ENCODE measurements at places on chromosomes 11 and 22.

DNA sequence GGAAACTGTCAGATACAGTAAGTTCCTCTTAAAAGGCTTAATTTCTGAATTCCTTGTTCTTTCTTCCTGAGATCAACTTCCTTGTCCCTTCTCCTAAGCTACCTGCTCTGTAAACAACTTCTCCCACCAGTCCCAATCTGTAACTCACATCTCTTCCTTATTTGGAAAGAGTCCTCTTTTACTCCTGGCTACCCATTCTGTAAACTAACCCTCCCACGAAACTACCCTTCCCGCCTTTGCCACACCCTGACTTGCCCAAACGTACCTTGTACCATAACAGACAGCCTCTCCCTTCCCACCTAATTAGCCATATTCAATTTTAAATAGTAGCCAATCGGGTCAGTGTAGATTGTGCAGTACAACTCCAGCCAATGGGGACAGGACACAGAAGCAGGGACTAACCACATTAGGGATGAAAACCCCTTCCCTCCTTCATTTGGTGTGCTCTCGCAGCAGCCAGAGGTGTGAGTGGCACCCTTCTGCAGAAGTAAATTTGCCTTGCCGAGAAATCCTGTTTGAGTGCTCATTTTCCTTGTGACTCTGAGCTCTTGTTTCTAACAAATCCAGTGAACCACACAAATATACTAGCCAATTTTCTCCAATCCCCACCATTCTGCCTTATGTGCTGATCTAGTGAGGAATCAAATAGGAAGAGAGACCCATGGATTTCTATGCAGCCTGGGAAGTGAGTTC lies 49.5 kb downstream of the ZNF280B start:
- no peak overlapping the region for H3K27ac ChIP-seq
- H3K36me3 ChIP-seq: peaks cover 17% of the 10 kb centered on the region
- no peak overlapping the region for H3K4me3 ChIP-seq
- ATAC-seq: no peak

DNA sequence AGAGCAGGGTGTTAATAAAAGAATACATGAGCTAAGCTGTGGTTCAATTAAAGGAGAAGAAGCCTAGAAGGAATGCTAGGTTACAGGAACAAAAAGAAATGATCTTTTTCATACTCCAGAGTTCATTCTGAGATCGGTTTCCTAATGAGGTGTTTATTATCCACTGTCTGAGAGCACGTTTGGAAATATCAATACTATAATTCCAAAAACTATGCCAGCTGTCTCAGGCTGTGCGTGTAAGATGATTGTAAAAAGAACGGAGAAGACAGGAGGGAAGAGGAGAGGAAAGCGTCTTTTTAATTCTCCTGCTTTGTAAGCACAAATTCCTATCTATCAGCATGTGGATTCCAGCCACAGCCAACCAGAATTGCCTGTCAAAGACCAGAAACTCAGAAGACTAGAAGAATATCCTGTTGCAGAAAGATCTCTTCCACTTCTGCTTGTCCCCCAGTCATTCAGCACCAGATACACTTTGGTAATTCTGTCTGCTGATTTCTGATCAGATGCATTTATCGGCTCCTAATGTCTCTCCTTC lies 25.7 kb downstream of the APOL5 start:
- peaks cover 96% of the 10 kb centered on the region for H3K27me3 ChIP-seq
- H3K4me3 ChIP-seq: no peak overlapping the region
- H3K4me1 ChIP-seq: no peaks in the 10 kb centered on the region
- H3K27ac ChIP-seq: no peak overlapping the region
- no peak for ATAC-seq

GRCh38 chr11:82732348-82732733 lies 1.3 kb downstream of the FAM181B start:
- no peak overlapping the region for H3K27ac ChIP-seq
- no peaks in the 10 kb centered on the region for H3K4me1 ChIP-seq
- H3K36me3 ChIP-seq: no peaks in the 10 kb centered on the region
- H3K4me3 ChIP-seq: peak overlapping the region; percentile 8
- ATAC-seq: no peak

- H3K4me1 ChIP-seq: peaks cover 30% of the 10 kb centered on the region
- H3K36me3 ChIP-seq: no peaks in the 10 kb centered on the region
- peak; percentile 67 for ATAC-seq
- H3K4me3 ChIP-seq: peak overlapping the region; percentile 81
- peak overlapping the region; percentile 89 for H3K27ac ChIP-seq
Observed at GRCh38 chr22:46070803-46071450, 79.4 kb upstream of the PPARA start.

DNA sequence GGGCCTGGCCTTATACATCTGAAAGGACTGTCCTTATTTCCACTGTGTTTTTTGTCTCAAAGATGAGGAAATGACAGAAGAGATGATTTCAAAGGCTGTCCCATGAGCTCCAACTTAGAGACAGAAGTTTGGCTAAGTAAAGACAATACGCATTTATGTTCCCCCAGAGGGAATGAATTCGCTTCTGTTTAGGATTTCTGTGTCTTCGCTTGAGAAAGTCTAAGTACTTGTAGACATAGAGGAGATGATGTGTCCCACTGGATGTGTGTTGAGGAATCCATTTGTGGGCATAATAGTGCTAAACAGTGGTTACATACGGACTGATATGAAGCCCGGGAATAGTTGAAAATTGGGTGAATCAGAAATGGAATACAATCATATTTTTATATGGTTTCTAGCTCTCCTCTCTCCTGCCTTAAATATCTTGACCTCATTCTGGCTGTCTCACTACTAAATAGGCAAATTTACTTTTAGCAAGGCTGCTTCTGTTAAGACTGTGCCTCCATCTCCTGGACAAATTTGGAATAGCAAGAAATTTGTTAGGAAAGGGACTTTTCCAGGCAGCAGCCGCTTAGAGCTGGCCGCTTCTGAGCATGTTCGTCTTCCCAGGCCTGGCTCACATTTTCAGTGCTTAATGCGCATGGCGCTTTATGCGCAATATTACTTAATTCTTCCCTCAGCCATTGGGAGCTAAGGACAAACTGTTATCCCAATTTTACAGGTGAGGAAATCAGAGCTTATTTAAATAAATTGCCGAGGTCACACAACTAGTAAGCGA lies 1.9 kb upstream of the PEX26 start:
- no peak overlapping the region for H3K4me3 ChIP-seq
- H3K36me3 ChIP-seq: peaks cover 21% of the 10 kb centered on the region
- peaks cover 58% of the 10 kb centered on the region for H3K4me1 ChIP-seq

GRCh38 chr11:69984457-69985261 lies 93.5 kb upstream of the ANO1 start:
- no peaks in the 10 kb centered on the region for H3K4me1 ChIP-seq
- no peak overlapping the region for H3K4me3 ChIP-seq
- peaks cover 81% of the 10 kb centered on the region for H3K27me3 ChIP-seq
- no peak overlapping the region for H3K27ac ChIP-seq
- H3K36me3 ChIP-seq: no peaks in the 10 kb centered on the region

DNA sequence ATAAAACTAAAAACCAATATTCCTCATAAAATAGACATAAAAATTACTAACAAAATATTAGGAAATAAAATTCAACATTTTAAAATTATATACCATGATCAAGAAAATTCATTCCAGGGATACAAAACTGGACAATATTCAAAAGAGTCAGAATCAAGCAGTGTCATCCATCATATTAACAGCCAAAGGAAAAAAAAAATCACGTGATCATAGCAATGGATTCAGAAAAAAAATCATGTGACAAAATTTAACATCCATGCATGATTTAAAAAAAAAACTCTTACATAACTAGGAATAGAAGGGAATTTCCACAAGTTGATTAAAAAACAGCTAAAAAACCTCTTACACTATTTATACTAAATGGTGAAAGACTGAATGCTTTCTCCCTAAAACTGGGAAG lies 95.3 kb upstream of the USP47 start:
- H3K27me3 ChIP-seq: peaks cover 48% of the 10 kb centered on the region
- ATAC-seq: no peak
- H3K36me3 ChIP-seq: no peaks in the 10 kb centered on the region
- no peak overlapping the region for H3K27ac ChIP-seq
- H3K4me3 ChIP-seq: no peak overlapping the region

DNA sequence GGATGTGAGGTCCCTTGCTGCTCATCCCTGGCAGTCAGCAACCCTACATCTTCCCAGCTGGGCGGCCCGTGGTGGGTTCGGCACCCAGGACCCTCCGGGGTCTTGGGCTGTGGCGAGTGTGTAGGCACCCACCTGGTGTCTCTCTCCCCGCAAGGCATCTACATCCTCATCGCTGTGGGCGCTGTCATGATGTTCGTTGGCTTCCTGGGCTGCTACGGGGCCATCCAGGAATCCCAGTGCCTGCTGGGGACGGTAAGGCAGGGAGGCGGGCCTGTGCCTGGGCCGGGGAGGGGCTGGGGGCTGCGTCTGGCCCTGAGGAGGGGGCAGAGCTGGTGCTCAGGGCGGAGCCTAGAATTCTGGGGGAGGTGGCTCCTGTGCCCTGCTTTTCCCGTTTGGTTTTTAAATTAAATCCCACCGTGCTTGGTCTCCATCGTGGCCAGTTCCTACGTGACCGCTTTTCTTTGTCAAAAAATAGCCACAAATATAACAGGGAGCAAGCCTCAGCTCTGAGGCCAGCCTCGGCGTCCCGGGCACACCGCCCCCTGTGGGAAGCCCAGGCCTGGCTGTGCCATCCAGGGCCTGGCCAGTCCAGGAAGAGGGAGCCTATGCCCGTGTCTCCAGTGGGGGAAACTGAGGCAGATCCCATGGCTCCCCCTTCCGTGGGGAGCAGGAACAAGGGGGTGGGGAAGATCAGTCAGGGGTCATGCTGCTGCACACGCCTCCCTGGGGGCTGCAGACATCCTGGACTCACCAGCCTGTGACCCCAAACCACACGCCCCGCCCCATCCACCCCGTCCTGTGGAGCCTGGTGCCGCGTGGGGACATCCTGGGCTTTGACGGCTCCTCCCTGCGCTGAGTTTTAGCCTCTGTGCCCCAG lies 6.4 kb upstream of the TSSC4 start:
- H3K36me3 ChIP-seq: peaks cover 24% of the 10 kb centered on the region
- H3K4me3 ChIP-seq: peak overlapping the region; percentile 42
- ATAC-seq: peak; percentile 81
- no peaks in the 10 kb centered on the region for H3K27me3 ChIP-seq

GRCh38 chr22:39556970-39557841 lies 13.3 kb upstream of the CACNA1I start:
- no peak for ATAC-seq
- peaks cover 6% of the 10 kb centered on the region for H3K4me1 ChIP-seq
- H3K27ac ChIP-seq: no peak overlapping the region
- no peaks in the 10 kb centered on the region for H3K36me3 ChIP-seq

GRCh38 chr22:47540011-47540410 lies 777.6 kb downstream of the TBC1D22A start:
- no peak overlapping the region for H3K27ac ChIP-seq
- no peak for ATAC-seq
- no peaks in the 10 kb centered on the region for H3K27me3 ChIP-seq

DNA sequence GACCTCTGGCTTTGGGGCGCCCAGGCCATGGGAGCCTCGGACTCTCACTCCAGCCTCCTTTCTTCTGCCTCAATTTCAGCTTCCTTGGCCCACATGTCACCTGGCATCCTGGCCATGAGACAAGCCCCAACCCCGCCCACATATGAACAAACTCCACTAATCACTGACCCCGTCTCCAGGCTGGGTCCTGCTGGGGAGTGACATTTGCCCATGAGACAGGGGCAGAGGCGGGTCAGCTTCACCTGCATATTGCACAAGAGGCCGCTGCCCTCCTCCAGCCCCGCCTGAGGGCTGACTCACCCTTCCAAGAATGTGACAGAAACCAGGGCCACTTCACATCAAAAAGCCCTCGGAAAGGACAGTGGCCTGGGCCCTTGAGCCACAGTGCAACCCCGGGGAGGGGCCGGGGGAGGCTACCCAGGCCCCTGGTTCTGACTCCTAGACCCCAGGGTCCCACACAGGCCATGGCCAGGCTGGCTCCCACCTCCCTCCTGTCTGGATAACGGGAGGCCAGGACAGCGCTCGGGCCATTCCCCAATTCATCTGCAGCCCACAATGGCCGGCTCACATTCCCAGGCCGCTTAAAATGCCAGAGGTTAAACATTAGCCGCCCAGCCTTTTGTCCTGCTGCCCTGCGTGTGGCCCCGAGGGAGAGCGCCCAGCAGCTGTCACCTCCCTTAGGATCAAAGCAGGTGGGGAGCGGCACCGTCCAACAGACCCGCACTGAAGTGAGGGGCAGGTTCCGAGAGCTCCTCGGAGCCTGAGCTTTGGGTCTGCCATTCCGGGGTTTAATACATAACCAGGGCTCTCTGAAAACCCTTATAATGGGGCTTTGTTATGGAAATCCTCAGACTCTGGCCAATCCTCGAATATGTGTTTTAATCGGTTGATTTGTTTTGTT lies 42.3 kb downstream of the TRMU start:
- ATAC-seq: no peak
- peaks cover 77% of the 10 kb centered on the region for H3K36me3 ChIP-seq
- no peak overlapping the region for H3K4me3 ChIP-seq
- H3K27me3 ChIP-seq: no peaks in the 10 kb centered on the region

- no peaks in the 10 kb centered on the region for H3K36me3 ChIP-seq
- ATAC-seq: no peak
- no peak overlapping the region for H3K4me3 ChIP-seq
- H3K27me3 ChIP-seq: peaks cover 18% of the 10 kb centered on the region
Observed at GRCh38 chr11:70128435-70128906, 50.4 kb downstream of the ANO1 start.

DNA sequence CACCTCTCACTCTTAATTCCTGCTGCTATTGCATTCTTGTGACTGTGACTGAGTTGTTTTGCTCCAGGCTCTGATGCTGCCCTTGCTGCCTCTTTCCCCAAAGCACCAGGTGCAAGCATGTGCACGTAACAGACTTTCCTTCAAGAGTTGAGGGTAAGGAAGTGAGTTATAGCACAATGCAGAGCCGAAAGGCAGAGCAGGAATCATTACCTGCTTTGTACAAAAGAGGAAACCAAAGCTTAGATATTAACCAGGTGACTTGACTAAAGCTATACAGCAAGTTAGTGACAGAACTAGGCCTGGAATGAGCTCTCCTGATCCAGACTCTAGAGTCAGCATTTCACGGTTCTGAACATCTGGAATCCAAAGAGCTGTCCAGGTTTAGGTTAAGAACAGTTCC lies 33.6 kb downstream of the NEU3 start:
- no peak for ATAC-seq
- H3K27me3 ChIP-seq: no peaks in the 10 kb centered on the region
- no peaks in the 10 kb centered on the region for H3K4me1 ChIP-seq
- peaks cover 9% of the 10 kb centered on the region for H3K36me3 ChIP-seq
- no peak overlapping the region for H3K27ac ChIP-seq
